Stimulated activated CD8-positive, alpha-beta memory T cell treated with anti-CD3 and anti-CD28 coated beads, Interleukin-4, amount 100 ng/mL, for 4 hours (primary cell): ENCODE measurements at places on chromosomes 3 and 15.

- DNase-seq: no peak
Observed at GRCh38 chr15:58524247-58524646, 92.5 kb downstream of the LIPC start.

- no peak for DNase-seq
Observed at GRCh38 chr15:74274470-74275038, 38.4 kb downstream of the CCDC33 start.

DNA sequence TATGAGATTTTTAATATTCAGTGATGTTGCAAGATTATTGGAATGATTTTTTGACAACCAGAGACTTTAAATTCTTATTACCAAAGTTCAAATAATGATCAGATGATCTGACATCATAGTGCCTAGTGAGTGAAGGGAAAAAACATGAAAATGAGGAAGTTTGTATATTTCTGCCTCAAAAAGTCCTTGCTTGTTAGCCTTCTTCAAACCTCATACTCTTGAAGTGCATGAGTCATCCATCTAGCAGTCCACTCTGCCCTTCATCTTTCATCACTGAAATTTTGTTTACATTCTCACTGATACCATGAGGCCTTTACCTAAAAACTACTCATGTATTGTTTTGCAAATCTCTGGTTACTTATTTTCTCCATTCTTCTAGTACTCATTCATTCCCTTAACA is 23.9 kb upstream of the OR5H6 start:
- DNase-seq: no peak

DNA sequence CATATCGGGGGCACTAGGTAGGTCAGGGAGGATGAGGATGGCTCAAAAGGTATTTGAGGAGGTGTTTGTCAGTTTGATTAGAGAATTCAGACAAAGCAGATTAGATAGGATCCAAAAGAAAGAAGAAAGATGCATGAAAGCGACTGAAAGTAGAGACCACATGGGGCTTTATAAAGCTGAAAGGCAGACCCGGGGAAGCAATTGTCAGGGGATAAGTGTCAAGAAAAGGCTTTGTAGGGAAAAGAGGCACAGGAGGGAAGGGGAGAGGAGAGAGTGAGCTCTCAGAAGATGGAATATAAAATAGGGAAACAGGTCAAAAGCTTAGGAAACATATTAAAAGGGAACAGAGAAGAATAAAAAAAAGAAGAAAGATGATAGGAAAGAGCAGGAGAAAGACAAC is 308.2 kb upstream of the RORA start:
- DNase-seq: no peak

DNA sequence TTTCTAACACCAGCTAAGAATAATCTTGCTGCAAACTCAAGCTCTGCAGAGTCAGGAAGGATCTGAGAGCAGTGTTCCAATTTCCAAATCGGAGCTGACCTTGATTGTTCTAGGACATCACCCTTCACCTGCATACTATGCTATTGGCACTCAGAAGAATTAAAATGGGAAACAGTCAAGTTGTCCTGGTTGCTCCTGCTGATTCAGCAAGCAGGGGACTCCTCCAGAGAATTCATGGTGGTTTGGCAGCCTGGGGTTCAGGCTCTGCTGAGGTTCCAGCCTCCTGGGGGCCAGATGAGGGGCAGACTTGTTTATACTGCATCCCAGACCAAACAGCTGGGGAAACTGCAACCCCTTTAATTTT is 213.7 kb upstream of the ADAMTS9 start:
- DNase-seq: no peak

GRCh38 chr3:23720885-23721284 is 84.9 kb upstream of the UBE2E1 start:
- DNase-seq: no peak

GRCh38 chr3:121803771-121804320 is 31.0 kb downstream of the IQCB1 start:
- DNase-seq: no peak

DNA sequence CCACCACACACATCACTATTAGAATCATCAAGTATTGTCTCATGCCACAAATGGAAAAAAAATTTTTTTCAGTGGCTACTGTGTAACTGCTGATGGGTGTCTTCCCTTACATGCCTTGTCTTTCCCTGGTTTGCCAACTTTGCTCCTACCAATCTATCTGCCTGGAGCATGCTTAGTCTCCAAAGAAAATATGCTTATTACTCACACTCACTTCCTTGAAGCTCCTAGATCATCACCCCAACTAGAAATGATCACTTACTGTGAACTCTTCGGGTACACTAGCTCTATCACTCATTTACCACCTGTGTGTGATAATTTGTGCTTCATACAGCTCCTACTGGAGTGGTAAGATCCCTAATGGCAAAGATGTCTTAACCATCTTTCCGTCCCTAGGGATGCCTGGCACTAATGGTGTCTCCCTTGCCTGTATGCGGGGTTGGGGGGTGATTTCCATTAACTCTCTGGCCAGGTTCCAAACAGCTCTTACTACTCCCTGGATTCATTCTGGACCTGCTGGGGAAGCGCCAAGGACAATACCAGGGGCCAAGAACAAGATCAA is 799 bp downstream of the VPS33B start:
- DNase-seq: no peak

- no peak for DNase-seq
Observed at GRCh38 chr3:17683542-17684207, 58.8 kb downstream of the TBC1D5 start.

- DNase-seq: no peak
Observed at GRCh38 chr3:130854208-130854864, 39.5 kb upstream of the ATP2C1 start.

DNA sequence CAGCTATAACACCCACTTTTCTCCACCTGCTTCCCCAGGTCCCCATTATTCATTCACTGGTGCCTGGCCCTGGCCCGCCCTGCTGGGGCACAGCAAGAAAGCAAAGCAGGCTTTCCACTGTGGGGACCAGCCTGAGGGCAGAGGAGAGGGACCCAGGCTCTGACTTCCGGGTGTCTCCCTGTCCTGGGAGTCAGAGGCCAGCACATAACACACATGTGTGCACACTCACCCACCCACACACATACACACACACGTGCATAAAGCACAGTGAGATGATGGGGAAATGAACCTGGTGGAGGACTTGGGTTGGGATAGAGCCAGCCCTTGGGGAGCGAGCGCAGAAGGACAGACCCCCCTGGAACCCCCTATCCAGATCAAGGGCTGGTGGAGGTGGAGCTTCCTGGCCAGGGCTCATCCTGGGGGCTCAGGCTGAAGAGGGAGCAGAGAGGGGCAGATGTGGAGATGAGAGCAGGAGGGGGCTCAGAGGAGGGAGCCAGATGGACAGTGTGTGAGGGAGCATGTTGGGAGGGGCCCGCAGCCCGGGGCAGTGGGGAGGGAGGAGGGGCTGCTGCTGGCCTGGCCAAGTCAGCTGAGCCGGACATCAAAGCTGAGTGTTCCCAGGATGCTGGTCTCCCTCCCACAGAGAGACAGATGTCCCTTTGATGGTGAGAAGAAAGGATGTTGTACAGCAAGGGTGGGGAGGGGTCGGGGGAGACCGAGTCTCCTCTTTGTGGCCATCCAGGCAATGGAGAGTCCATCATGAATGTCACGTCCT is 78.2 kb downstream of the LINGO1 start:
- no peak for DNase-seq

DNA sequence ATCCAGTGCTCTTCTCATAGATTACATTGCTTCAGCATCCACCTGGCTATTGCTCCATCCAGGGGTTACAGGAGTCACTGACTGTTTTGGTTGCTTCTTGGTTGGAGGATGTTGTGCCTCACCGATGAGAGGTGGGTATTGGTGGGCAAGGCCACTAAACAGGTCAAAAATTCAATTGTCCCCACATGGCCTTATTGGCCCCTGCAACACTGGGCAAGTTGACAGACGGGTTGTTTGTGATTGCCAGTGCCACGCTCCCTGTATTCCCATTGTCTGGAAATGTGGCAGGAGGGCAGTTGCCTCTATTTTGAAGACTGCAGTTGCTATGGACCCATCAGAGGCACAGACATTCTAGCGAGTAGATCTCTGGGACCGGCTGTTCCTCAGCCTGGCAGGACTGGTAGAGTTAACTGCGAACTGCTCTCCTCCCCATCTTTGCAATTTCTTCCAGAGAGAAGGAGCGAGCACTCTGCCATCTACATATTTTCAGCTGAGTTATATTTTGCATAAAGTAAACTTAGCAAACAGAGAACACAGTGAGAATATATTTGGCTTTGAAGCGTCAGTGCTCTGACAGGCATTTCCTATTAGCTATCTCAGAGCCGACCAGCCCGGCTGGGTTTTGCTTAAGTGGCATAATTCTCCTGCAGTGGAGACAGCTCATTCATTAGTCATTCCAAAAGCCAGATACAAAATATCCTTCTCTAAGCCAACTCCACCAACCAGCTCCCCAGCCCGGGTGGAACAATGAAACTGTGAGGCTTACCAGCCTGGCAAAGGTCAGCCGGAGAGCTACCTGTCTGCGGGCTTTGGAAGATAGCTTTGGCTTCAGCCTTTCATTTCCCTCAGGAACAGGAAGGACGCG is 26.0 kb upstream of the MAGEF1 start:
- no peak for DNase-seq

DNA sequence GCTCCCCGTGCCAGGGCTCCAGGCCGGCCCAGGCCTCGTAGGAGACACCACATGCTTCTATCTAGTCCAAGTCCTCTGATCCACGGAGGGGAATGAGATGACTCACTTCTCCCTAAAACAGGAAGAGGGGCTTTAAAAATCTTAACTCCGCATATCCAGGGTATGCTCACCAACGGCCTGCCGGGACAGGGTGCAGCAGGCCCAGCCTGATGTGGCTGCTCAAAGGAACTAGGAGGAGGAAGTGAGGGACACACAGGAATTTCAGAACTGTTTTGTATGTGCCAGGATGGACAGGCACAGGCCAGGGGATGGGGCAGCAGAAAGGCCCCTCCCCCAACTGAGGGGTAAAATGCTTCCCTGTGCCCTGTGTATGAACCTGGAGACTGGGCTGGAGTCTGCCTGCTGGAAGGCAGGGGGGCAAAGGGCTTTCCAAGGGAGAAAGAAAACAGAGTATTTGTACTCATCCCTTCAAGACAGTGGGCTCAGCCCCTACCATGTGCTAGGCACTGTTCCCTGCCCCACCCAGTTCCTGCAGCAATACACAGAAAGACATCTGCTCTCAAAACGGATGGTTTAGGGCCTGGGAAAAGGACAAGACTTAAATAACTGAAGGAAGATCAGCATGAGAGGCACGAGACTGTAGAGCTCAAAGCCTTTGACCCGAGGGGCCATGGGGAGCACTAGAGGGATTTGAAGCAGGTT is 22.1 kb downstream of the CHDH start:
- no peak for DNase-seq

- no peak for DNase-seq
Observed at GRCh38 chr3:186207515-186207914, 98.6 kb upstream of the ETV5 start.

- DNase-seq: no peak
Observed at GRCh38 chr3:23888617-23889228, 28.1 kb downstream of the NKIRAS1 start.

GRCh38 chr15:100849855-100850218 is 29.8 kb upstream of the ALDH1A3 start:
- no peak for DNase-seq

DNA sequence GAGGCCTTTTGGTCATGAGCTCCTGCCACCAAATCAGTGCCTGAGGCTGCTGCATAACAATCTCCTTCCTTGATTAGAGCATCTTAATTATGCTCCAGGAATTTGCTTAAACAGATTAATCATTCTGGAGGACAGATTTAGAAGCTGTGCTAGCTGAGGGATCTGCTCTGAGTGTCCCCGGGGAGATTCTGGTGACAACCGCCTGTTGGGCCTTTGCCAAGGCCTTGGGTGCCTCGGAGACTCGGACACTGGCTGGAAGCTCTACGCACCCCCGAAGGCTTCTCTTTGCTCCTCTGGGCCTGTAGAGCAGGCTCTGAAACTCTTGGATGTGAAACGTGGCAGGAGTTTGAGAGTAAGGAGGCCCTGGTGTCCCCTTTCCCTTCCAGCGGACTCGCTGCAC is 264.1 kb downstream of the CD47 start:
- DNase-seq: no peak

DNA sequence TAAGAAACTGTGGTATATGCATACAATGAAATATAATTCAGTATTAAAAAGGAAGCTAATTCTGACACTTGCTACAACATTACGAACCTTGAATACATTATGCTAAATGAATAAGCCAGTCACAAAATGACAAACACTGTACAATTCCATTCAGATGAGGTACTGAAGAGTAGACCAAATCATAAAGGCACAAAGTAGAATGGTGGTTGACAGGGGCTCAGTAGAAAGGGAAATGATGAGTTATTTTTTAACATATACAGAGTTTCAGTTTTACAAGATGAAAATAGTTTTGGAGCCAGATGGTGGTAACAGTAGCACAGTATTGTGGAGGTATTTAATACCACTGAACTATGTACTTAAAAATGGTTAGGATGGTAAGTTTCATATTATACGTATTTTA is 254.6 kb upstream of the RBMS3 start:
- DNase-seq: no peak

GRCh38 chr3:172153335-172153861 is 114.0 kb downstream of the FNDC3B start:
- DNase-seq: no peak

- DNase-seq: no peak
Observed at GRCh38 chr3:139222100-139222657, 121.6 kb upstream of the MRPS22 start.

DNA sequence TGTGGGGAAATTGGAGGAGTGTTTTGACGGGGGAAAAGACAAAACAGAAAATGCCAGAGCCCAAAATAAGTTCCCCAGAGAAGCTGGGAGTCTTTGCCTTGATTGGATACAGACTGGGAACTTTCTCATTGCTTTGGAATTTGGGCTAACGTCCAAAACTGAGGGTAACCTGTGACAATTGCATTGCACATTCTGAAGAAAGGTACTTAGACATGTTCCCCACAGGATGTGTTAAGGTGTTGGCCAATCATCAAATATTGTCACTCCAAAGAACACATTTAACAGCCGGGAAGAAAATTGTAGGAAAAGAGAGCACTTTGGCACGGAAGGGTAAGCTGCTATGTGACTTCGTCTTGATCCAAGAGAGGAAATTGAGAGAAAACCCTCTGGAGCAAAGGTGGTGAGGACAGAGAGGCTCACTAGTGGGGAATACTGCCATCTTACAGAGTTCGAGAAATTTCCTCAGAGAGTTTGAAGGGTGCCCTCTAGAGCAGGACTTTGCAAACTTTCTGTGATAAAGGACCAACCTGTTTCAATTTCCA is 619.5 kb upstream of the TBL1XR1 start:
- no peak for DNase-seq

- no peak for DNase-seq
Observed at GRCh38 chr3:56612146-56612545, 55.2 kb downstream of the CCDC66 start.

GRCh38 chr15:35583863-35584528 is 38.0 kb upstream of the DPH6 start:
- no peak for DNase-seq

DNA sequence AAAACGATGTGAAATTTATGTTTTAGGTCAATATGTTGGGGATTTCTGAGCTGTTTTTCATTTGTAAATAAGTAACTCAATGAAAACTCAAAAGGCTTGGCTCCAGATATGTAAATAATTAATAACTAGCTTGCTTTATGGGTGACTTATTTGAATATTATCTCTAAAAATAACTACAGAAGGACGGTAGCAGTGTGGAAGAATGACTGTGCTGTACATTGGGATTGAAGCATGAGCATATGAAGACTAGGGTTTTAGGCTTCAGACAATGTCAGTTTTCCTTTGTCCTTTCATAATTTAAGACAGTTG is 343.9 kb downstream of the GRM7 start:
- no peak for DNase-seq

GRCh38 chr3:57017459-57017845 is 43.0 kb upstream of the SPATA12 start:
- no peak for DNase-seq

GRCh38 chr15:69451951-69452691 is 497 bp upstream of the RPLP1 start:
- DNase-seq: no peak
